ENCODE measurements at places on chromosomes 11 and 22.

DNA sequence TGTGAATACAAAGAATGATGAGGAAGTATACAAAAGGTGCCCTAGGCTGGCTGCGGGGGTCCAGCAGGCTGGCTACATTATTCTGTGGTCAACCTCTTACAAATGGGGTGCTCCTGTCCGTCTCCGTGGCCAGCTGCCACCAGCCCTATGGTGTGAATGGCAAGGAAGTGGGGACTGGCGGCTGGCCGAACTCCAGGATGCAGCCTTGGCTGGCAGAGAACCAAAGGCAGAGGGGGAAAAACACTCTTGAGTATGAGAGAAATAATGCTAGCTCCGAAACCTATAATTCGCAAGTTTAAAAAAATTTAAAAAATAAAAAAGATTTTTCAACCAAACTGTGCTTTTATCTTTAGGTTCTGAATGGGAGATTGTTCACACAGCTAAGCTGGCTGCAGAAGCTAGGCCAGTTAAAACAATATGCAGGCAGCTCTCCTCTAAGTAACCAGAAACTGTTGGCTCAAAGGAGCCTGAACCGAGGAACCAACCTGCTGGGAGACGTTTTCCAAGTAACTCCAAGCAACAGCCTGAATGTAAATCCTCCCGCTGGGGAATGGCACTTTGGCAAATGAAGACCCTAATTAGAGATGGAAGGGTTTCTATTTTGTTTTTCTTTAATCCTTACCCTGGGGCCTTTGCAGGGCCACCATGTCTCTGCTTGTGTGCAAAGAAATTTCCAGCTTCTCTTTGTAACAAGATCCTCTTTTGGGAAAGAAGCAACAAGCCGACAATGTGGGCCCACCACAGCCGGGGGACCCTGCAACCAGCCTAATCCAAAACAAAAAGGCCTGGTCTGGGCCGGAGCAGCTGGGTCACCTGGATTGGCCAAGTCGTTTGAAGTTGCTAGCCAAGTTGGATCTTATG is 50.2 kb downstream of the C22orf31 start:
- DNase-seq: no peak

DNA sequence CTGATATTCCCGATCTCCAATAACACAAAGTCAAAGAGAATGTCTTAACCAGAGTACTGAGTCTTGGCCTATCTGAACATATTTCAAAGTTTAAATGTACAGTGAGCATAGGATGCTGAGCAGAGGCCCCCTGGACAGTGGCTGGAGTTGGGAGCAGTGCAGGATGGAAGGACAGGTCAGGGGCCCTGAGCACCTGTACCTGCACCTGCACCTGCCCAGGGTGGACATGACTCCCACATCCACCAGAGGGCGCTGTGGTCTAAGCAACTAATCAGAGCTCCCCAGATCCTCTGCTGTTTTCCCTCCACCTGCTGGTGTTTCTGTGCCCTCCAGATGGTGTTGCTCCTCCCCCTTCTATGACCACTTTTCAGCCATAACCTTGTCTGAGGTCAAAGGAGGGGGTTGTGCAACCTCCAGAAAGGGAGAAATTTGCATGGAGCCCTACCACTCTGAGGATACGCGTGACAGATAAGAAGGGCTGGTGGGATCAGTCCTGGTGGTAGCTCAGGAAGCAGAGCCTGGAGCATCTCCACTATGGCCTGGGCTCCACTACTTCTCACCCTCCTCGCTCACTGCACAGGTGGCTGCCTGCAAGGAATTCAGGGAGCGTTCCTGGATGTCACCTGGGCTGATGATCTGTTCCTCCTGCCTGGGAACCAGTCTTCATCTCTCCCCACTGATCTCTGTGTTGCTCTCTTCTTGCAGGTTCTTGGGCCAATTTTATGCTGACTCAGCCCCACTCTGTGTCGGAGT is 49.1 kb upstream of the VPREB1 start:
- no peak for DNase-seq

GRCh38 chr22:50544746-50545253 is 899 bp upstream of the KLHDC7B start:
- DNase-seq: no peak

DNA sequence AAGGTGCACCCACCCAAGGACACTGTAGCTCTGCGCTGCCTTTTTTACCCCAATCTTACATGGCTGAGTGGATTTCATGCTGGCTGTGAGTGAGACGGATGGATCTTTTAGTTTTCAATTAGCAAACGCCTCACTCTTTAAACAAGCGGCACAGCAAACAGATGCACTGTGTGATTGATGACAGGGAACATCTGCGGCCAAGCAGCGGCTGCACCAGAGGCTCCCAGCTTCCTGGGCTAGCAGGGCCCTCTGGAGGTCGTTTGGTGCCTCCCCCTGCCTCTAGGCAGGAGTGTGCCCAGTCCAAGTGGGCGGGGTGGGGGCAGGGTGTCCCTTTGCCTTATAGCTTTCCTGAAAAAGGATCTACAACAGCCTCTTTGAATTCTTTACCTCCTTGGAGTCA is 2.1 kb upstream of the DRD2 start:
- no peak for DNase-seq

- DNase-seq: no peak
Measured at GRCh38 chr11:121249039-121249663, 43.4 kb upstream of the SC5D start.

- no peak for DNase-seq
Measured at GRCh38 chr11:134753771-134754520, 341.9 kb upstream of the B3GAT1 start.

DNA sequence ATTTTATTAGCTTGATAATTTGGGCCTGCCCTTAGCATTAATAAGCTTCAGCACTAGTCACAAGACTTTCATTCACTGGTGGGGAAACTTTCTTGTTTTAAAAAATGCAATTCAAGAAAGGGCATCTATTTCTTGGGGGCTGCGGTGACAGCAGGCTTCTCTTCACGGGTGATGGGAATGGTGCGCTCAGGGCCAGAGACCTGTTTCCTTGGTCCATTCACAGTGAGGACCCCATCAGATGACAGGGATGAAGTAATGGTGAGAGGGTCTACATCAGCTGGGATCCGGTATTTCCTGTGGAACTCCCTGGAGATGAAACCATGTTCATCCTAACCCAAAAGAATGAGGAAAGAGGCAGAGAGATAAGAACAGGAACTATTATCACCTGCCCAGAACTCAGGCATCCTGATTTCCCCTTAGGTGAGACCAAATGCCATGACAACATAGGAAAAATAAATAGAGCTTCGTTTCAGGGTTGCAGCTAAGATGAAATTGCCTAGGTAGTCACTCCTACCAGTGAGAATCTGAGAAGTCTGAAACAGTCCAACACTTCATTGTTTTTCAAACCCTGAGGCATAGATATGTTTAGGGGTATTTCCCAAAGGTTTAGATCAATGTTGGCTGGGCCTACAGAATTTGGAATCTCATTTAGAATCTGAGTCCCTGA is 2.8 kb downstream of the CRYAB start:
- no peak for DNase-seq

- DNase-seq: no peak
Measured at GRCh38 chr22:26038365-26038764, 130.9 kb upstream of the SEZ6L start.

DNA sequence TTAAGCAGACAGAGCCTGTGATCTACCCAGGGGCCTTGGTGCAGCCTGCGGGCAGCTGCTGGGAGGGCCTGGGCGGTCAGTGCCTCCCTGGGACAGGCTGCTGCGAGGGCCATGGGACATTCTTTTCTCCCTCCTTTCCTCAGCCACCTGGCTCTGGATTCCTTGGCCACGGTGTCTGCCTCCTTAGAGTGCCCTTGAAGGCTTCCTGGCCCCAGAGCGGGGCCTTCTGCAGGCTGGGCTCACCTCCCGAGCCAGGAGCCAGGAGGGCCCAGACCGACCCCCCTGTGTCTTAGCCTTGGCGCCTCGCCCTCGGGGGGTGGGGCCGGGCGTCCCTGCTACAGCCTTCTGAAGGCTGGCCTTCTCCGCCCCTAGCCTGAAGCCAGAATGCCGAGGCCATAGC is 231.2 kb downstream of the TBC1D22A start:
- no peak for DNase-seq

GRCh38 chr11:120517390-120517761 is 5.8 kb downstream of the GRIK4 start:
- DNase-seq: no peak

DNA sequence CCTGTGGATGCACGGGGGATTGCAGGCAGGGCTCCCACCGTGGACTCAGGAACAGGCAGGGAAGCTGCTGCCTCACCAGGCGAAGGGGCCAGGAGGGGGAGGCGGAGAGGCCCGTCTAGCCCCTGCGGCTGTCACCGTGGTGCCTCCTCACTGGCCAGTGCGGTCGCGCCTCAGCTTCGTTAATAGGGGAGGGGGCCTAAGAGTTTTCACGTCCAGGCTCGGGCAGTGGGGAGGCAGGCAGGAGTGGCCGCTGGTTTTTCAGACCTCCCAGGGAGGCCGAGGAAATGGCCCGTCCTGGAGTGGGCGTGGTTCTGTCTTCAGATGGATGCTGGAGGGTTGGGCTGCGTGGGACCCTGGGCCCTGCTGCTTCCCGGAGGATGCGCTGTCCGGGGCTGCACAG is 91.1 kb upstream of the B3GAT1 start:
- DNase-seq: no peak

GRCh38 chr11:97202613-97203292 is 812.9 kb downstream of the JRKL start:
- no peak for DNase-seq

DNA sequence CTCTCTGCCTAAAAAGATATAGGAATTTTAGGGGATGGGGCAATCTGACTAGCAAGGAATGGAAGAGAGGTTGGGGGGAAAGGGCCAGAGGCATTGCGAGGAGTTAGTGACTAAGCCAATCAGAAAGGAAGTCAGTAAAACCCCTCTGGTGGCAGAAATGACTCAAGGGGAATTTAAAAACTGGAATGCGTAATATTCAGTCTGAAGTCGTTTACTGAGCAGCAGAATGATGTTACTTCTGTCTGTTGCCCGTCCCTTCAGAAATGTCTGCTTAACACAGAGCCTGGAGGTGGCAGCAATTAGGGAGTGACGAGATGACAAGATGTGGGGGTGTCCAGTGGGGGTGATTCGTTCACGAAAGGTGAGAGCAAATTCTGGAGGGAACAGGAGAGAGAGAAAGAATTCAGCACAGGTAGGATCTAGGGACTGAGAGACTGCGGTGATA is 107.7 kb upstream of the CLMP start:
- DNase-seq: no peak

DNA sequence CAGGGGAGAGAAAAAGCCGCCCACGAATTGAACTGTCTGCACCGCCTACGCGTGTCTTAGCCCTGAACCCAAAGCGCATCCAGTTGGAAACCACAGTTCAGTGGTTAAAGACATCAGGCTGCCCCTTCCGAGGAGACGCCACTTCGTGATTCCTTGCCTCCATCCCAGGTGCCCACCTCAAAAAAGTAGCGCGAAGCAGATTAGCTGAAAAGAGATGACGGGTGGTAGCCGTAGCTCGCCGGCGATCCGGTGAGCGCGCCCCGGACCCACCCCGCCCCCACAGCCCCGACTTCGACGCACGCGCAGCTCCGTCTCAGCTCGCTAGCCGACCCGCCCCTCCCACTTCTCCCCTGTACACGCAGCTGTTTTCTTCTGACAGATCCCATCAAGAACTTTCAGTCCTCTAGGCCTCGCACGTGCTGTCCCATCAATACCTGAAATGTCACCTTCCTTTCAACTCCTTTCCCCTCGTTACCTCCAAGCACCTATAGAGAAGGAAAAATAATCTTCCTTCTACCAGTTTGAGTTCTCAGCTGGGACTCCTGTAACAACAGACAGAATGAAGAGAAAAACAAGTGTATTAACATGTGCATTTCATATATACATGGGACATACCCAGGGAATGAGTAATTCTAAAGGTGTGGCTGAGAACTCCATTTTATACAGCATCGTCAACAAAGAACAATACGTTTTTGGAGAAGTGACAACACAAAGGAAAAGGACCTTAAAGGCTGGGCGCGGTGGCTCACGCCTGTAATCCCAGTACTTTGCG is 49.5 kb downstream of the OR4D9 start:
- DNase-seq: peak; percentile 30

DNA sequence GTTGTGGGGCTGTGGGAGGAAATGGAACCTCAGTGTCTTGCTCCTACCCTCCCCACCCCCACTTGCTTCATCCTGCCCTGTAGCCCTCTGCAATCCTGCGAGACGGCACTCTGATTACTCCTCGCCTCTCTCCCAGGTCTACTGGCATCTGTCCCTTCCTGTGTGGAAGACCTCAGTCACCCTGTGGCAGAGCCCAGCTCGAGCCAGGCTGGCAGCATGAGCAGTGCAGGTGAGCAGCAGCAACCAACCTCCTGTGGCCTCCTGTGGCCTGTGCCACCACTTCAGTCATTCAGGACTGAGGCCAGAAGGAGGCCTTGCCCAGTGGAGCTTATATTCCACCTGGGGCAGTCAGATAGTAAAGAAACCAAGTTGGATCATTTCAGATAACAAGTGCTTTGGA is 14.7 kb upstream of the MAPK8IP1 start:
- no peak for DNase-seq

GRCh38 chr11:121540627-121541026 is 87.9 kb upstream of the SORL1-AS1 start:
- DNase-seq: no peak

DNA sequence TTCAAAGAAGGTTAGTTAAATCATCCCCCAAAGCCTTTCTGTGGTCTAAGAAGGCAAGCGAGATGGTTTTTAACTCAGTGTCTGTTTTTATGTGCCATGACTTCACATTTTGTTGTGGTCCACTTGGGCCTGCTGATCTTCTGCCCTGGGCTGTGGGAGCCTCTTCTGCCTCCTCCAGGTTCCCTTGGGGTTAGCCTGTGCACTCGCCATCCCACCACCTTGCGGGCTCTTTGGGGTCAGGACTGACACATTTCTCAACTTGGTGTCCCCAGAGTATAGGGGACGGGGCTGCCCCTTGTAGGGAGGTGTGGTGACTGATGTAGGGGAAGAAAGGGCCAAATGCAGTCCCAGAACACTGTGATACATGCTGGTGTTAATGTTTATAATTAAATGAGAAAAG is 207.0 kb downstream of the TBC1D22A start:
- DNase-seq: no peak

- no peak for DNase-seq
Measured at GRCh38 chr11:92638678-92639077, 330.8 kb upstream of the MTNR1B start.

- DNase-seq: no peak
Measured at GRCh38 chr11:48002561-48002960, 22.2 kb downstream of the PTPRJ start.

DNA sequence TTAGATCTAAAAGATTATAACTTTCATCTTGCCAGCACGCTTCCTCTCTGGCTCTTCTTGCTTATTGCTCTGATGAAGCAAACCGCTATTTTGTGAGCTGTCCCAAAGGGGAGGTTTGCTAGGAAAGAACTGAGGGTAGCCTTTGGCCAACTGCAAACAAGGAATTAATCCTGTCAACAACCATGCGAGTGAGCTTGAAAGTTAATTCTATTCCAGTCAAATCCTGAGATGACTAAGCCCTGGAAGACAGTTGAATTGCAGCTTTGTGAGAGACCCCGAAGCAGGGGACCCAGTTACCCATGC is 10.3 kb upstream of the RNF141 start:
- DNase-seq: no peak

- DNase-seq: no peak
Measured at GRCh38 chr11:70528794-70529580, 130.7 kb downstream of the CTTN start.

- DNase-seq: no peak
Measured at GRCh38 chr22:43177479-43177878, 9.5 kb downstream of the TTLL12 start.

Measured in cortex of kidney (tissue), 1 donor.